Stimulated activated CD4-positive, alpha-beta T cell treated with anti-CD3 and anti-CD28 coated beads, Interleukin-12 subunit alpha, Interleukin-12 subunit beta, amount 100 ng/mL, for 48 hours (primary cell): ENCODE measurements at places on chromosomes 2 and 18.

- DNase-seq = no peak
Measured at GRCh38 chr2:185347445-185347844, 391.2 kb upstream of the FSIP2 start.

- no peak for DNase-seq
Measured at GRCh38 chr2:183536290-183536689, 412.0 kb downstream of the NUP35 start.

DNA sequence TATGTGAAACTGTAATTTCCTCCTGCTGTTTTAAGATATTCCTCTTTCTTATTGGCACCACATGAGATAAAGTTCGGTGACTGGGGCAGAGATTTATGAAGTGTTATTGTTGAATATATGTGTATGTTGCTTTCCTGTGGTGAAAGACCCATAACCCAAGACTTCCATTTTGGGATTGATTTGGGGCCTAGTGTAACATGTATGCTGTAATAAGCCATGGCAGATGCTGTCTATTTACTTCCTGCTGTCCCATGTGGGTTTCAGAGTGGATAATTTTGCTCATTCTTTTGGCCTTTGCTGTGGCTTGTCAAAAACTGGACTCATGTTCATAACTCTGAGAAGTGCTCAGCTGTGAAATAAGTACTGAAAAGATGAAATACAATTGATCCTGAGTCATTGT, 10.8 kb upstream of the MYO1B start:
- DNase-seq = no peak

- no peak for DNase-seq
Measured at GRCh38 chr18:27966881-27967280, 210.0 kb downstream of the CDH2 start.

DNA sequence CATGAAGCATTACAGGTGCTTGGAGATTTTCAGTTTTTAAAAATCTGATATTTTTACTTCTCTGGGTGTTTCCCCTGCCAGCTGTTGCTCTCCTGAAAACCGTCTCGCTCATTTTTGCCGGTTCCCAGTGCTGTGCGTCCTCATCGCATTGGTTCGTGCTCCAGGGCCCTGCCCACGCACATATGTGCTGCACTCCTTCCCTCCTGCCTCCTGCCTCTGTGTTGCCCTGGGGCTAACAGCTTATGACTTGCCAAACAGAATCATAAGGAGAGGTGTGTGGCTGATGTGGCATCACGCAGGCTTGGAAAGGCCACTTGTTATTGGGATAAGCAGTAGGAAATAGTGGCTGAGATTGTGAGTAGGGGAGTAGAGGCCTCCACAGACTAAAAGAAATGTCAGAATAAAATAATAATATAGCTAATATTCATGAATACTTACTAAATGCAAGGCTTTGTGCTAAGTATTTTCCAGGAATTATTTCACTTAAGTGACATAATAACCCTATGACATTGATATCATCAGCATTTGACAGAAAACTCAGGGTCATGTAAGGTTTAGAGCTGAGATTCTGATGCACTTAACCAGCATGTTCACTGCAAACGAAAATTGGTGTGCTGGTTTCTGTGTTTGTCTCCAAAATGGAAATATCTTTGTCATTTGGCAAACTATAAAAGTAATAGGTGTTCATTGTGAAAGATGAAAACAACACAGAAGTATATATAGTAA, 53.5 kb downstream of the SLC4A1AP start:
- DNase-seq = peak; percentile 33

- no peak for DNase-seq
Measured at GRCh38 chr2:71494523-71495155, 41.3 kb downstream of the DYSF start.

GRCh38 chr2:135052997-135053474, 944 bp downstream of the RAB3GAP1 start:
- peak; percentile 30 for DNase-seq

DNA sequence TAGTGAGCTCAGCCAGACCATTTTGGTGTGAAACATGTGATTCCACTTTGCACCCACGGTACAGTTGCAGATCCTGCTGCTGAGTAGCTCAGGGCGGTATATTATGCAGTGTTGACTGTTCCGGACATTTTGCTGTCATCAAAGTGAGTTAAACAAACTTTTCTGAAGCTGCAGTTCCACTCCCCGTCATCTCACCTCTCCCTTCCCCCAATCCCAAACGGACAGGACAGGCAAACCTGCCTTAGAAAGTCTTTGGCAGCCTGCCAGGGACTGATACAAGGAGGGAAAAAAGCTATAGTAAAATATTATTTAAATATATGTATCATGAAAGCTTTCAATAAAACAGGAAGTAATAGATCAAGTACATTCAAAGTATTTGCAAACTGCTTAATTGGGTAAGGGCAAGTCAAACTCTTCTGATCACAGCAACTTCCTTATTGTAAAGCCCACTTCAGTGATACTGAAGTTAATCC, 35.5 kb upstream of the SP5 start:
- no peak for DNase-seq

DNA sequence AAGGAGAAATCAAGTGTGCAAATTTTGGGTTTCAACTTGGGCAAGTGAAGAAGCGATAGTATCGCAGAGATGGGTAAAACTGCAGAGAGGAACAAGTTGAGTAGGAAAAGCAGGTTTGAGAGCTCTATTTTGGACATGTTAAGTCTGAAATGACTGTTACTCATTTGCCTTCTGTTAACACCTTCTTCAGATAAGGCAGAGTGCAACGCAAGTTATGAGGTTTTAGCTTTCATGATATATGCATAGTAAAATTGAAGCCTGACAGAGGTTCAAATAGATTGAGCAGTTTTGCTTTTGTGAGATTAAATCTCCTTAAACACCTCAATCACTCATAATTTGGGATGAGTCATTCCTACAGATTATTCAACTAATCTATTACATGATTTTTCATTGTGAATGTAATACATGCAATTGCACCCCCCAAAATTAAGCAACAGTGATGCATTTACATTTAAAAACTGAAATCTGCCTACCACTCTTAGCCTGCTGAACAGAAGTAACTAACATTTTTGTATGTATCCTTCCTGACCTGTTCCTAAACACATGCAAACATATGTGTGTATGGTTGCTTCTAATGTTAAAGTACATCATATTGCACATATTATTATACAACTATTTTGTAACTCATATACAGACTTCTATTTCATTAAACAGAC, 575.4 kb downstream of the ARHGAP15 start:
- no peak for DNase-seq

DNA sequence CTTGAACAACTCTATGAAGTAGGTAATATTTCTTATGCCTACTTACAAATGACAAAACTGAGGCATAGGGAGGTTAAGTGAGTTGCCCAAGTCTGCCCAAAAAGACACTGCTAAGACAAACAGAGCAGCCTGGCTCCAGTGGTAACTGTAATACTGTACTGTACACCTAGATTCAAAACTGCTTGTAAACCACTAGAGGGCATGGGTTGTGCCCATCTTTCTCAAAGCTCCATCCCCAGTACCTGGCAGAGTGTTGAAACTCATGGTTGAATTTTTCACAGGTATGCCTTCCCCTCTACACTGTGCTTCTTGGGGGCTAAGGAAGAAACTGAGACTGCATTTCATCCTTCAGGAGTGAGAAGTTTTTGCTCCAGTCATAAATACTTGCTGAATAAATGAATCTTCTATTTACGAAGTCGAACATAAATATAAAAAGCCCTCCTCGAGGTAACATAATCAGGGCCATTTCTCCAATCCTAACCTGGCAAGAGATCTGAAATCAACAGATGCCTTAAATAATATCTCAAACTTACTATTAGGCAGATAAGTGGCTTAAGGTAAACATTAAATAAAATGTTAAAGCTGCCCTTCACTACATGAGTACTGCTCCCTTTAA, 2.0 kb downstream of the PPP4R1 start:
- DNase-seq = peak; percentile 3

DNA sequence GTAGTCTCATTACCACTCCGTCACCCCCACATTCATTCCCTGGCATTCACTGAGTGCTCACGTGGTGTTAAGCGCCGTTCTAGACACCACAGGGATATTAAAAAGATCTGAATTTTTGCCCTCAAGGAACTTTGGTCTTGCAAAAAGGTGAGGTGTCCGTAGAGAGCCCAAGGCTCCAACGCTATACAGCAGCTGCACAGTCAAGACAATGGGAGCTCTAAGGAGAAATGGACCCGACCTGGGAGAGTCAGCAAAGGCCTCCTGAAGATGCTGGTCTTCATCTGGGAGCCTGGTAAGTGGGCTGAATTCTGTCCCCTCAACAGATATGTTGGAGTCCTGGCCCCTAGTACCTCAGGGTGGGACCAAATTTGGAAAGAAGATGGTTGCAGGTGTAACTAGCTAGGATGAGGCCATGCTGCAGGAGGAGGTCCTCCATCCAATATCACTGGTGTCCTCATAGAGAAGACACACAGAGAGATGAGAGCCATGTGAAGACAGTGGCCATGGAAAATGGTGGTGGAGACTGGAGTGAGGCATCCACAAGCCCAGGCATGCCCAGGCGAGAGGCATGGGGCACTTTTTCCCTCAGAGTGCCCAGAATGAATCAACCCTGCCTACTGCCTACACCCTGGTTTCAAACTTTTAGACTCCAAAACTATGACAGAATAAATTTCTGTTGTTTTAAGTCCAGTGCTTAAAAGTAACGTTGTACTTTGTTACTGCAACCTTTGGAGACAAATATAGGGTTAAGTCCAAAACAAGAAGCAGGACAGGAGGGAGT, 247.3 kb downstream of the TTC32 start:
- DNase-seq = no peak

- DNase-seq = no peak
Measured at GRCh38 chr2:32498306-32498705, 129.5 kb upstream of the TTC27 start.

DNA sequence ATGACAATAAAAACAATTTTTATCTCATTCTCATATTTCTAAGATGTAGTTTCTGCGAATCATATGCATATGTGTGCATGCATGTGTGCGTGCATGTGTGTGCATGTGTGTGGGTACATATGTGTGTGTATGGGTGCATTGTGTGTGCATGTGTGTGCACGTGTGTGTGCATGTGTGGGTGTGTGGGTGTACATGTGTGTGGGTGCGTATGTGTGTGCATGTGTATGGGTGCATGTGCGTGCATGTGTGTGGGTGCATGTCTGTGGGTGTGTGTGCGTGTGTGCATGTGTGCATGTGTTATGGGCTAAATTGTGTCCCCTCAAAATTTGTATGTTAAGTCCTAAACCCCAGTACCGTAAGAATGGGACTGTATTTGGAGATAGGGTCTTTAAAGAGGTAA, 49.3 kb downstream of the COL6A3 start:
- DNase-seq = no peak

GRCh38 chr18:77167251-77167650, 34.7 kb upstream of the MBP start:
- no peak for DNase-seq

DNA sequence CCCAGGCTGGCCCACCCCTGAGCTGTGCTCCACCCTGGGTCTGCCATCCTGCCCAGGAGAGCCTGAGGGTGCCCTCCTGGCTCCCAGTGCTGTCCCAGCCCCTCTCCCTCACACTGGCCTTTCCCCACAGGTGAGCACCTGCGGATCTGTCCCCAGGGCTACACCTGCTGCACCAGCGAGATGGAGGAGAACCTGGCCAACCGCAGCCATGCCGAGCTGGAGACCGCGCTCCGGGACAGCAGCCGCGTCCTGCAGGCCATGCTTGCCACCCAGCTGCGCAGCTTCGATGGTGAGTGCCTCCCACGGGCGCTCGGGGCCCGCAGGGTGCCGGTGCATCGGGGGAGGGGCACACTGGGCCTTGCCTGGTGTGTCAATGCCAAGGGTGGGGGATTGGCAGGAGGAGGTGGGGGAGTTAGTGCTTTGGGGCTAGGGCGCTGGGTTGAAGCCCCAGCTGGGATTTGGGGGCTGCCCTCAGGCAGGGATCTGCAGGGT, 23.5 kb downstream of the GPC1 start:
- no peak for DNase-seq

DNA sequence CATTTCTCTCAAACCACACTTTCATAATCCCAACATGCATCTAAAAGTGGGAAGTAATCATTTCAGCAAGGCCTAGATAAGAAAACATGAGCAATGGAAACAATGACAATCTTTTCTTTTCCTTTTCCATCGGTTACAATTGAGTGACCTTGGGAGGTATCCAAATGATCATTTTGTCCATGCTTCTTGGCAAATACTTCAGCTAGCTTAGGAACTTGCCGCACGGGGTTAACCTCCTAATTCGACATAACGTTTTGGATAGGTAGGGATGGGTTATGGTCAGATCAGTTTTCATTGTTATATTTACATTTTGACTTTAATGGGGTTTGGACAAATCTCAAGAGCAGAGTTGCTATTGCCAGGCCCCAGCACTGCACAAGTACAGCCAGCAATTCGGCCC, 4.6 kb upstream of the PTPRM start:
- no peak for DNase-seq

DNA sequence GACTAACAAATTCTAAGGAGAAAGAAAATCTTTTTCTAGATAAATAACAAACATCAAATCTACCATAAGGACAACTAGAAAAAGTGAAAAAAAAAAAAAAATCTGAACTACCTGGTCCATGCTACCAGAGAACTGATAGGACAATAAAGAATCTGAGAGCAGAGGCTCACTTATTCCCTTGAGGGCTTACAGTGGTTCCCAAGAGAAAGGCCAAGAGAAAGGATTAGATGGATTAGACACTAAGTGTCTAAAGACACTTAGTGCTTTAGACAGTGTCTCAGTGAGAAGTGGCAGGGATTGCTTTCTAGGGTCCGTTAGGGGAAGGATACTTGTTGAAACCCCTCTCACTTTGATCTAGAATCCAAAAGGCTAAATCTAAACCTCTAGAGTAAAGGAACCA, 78.2 kb downstream of the COA5 start:
- no peak for DNase-seq

- DNase-seq = no peak
Measured at GRCh38 chr2:34104601-34105000, 505.5 kb upstream of the FAM98A start.

- no peak for DNase-seq
Measured at GRCh38 chr18:62209046-62209445, 22.0 kb downstream of the RELCH start.

- no peak for DNase-seq
Measured at GRCh38 chr2:174176898-174177297, 71.4 kb downstream of the OLA1 start.

- DNase-seq = no peak
Measured at GRCh38 chr2:163657281-163657656, 78.5 kb downstream of the FIGN start.

GRCh38 chr2:65220432-65221131, 7.0 kb upstream of the ACTR2 start:
- no peak for DNase-seq

DNA sequence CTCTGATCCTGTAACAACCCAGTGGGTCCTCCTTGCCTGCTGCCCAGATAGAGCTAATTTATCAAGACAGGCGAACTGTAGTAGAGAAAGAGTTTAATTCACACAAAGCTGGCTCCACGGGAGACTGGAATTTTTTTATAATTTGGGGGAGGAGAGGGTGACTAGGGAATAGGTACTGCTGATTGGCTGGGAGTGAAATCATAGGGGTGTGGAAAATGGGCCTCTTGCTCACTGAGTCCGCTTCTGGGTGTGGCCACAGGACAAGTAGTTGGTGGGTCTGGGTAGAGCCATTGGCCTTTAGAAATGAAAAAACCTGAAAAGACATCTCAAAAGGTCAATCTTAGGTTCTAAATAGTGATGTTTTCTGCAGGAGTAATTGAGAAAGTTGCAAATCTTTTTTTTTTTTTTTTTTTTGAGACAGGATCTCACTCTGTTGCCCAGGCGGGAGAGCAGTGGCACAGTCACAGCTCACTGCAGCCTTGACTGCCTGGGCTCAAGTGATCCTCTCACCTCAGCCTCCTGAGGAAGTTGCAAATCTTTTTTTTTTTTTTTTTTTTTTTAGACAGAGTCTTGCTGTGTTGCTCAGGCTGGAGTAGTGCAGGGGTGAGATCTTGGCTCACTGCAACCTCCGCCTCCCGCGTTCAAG, 14.4 kb upstream of the UGGT1 start:
- DNase-seq = no peak

GRCh38 chr2:108022628-108023027, 36.3 kb downstream of the SLC5A7 start:
- DNase-seq = no peak
